ENCODE measurements at places on chromosomes 5 and 9.

- DNase-seq, result no peak
Observed at GRCh38 chr9:134290603-134291451, 35.4 kb upstream of the RXRA start.

- no peak for DNase-seq
Observed at GRCh38 chr9:124532897-124533296, 25.7 kb upstream of the NR5A1 start.

GRCh38 chr9:127347831-127348776 lies 48.9 kb upstream of the SLC2A8 start:
- no peak for DNase-seq

GRCh38 chr5:163535290-163535689 lies 29.9 kb downstream of the MAT2B start:
- no peak for DNase-seq

GRCh38 chr5:103745353-103746065 lies 182.9 kb upstream of the NUDT12 start:
- no peak for DNase-seq

DNA sequence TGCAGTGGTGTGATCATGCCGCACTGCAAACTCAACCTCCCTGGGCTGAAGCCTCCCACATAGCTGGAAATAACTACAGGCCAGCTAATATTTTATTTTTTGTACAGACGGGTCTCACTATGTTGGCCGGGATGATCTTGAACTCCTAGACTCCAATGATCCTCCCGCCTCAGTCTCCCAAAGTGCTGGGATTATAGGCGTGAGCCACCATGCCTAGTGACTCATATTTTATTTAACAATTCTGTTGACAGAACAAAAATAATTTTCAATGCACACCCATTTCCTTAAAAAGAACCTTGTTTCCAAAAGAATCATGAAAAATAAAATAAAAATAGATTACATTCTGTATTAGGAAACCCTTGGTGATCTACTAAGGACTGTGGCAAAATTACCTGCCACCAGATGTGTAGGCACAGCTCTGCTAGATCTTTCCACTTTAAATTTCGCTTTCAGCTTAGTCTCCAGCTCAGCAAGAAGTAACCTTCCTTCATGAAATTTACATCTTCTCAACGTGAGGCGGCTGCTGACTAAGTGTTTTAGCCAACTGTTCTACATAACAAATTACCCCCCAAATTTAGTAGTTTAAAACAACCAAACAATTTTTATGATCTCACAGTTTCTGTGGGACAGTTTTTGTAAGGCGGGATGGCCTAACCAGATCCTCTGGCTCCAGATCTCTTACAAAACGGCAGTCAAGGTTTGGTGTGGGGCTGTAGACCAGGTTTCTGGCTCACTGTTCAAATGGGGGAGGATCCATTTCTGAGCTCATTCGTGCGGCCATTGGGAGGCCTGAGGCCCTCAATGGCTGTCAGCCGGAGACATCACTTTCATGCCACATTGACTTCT lies 32.6 kb upstream of the GOLPH3 start:
- DNase-seq, result no peak

All from activated T-cell treated with anti-CD3 and anti-CD28 coated beads, Interleukin-2, amount 50 U/mL, for 48 hours (primary cell).